Stimulated activated CD8-positive, alpha-beta memory T cell treated with anti-CD3 and anti-CD28 coated beads, Interleukin-2, amount 100 ng/mL, for 1 hour (primary cell): ENCODE measurements at places on chromosomes 5 and 9.

DNA sequence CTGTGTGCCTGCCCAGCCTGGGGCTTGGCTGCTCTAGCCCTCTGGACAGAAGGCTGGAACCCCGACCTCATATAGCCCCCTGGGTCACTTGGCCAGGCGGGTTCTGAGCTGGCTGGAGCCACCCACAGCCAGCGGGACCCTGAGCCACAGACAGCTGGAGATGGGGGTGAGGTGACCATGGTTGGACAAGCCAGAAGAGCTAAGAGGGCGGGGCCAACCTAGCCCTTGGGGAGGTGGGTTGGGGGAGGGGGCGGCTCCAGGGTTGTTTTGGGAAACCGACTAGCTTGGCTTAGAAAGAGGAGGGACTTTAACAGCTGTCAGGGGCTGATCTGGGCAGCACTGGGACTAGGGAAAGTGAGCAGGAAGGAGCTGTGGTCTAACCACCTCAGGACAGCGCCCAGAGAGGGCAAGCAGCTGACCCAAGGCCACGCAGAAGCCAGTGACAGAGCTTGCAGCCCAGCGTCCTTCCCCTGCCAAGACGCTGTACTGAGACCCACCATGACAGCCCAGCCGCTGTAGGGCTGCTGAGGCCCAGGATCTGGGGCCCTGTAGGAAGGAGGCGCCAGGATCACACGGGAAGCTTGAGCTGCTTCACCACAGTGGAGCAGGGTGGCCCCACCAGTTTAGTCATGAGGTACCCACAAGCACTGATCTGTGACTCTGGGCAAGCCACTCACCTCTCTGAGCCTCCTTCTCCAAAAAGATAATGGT, 2.2 kb downstream of the AIF1L start:
- no peak for DNase-seq

- no peak for DNase-seq
These were observed 24.7 kb downstream of the KLF9 start for GRCh38 chr9:70389621-70390266.

- DNase-seq = no peak
These were observed 66.8 kb upstream of the ITGA2 start for GRCh38 chr5:52922384-52922783.

GRCh38 chr5:89401659-89402058, 518.7 kb upstream of the MEF2C start:
- no peak for DNase-seq

DNA sequence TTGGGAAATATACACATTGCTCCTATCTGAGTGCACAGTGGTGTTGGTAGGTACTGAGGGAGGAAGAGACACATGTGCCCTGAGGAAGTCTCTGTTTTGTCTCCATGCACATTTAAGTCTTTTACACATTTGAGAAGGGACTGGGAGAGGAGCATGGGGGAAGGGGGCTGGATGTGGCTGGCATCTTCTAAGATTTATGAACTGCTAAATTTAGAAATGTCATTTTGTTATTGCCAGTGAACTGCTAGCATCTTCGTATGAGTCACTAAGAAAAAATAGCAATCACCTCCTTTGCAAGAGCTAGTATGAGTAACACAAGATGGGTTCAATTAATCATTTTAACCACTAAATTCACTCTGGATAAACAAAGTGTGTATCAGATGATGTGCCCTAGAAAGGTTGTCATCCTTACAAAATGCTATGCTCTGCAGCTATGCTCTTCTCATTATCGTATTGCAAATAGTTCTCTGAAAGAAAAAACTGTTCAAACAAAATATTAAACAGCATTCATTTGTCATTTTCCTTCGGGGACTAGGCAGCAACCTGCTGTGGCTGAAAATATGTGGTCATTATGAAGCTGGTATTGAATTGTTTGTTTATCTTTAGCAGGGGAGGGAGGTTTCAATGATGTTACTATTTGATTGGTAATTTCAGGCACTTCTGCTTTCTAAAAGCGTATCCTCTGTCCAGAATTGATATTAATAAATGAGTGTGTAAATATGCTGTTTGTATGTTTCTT, 236.5 kb downstream of the DMRTA1 start:
- DNase-seq = no peak

DNA sequence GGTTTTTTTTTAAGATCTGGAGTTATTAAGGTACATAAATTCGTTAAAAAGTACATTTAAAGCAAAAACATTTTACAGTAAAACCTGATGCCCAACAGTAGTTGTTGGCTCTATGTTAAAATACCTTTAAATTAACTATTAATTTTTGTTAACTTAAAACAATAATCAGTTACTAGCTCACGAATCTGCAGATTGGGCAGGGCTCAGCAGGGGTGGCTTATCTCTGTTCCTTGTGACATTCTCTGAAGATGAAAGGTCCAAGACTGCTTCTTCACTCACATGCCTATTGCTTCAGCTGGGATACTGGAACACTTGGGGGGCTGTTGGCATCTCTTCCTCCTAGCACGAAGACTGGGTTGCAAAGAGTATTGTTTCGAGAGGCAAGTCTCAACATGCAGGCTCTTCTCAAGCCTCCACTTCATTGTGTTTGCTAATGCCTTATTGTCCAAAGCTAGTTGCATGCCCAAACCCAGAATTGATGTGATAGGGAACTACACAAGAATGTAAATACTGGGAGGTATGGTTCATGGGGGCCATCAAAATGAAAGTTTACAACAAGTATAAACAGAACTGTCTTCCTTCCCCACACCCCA, 46.6 kb downstream of the MAP3K1 start:
- DNase-seq = no peak

DNA sequence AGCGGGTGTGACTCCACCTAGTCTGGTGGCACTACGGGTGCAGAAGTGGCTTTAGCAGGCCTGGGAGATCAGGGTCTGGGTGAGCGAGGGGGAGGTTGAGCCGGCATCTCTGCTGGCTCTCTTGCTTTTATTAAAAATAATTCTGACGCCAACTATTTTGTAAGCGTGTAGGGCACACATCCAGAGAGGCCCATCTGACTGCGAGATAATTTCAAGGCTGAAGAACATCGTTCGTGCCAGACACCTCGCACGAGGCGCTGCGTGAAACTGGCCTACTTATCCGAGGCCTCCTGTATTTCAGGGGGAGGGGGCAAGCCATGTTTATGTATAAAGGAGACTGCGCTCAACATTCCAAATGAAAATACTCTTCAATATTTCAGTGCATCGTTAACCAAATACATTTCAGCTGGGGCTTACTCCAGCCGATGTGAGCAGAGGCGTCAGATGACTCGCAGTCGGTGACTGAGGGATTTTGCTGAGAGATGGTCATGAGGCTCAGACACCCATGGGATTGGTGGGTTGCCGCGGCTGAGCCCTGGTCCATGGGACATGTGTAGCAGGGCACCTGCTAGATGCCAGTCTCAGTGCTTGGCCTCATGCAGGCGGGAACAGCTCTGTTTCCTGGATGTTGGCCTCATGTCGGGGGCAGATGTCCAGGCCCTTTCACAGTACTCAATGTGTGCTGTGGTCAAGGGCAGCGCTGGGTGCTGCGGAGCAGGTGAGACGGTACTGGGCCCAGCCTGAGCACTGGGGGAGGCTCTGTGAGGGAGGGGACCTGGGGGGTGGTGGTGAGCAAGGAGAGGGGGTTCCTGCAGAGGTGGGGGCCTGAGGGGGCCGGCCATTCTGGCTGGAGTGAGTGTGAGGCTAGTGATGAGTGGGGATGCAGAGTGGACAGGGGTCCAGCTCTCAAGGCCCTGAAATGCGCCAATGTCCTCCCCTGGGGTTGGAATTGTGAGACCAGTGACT, 201.5 kb downstream of the DAB2IP start:
- no peak for DNase-seq

GRCh38 chr5:5289537-5289936, 132.9 kb upstream of the ICE1 start:
- DNase-seq = no peak

DNA sequence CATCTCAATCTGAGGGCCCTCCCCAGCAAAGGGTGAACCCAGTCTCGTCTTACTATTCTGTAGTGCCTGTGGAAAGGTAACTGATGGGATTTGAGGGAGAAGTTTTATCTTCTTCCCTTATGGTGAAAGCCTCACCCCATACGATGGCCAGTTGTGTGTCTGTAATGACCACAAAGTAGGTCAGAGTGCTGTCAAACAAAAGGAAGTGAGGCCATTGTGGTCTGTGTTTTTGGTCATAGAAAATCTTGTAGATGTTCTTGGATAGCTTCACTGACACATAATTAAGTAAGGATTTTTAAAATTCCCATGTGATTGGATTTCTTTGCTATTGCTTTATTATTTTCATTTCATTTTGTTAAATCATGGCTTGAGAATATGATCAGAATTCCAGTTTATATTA, 505.1 kb upstream of the KLF4 start:
- DNase-seq = no peak
